Heart left ventricle (tissue), 16 donors: ENCODE measurements at places on chromosomes 16 and 17.

DNA sequence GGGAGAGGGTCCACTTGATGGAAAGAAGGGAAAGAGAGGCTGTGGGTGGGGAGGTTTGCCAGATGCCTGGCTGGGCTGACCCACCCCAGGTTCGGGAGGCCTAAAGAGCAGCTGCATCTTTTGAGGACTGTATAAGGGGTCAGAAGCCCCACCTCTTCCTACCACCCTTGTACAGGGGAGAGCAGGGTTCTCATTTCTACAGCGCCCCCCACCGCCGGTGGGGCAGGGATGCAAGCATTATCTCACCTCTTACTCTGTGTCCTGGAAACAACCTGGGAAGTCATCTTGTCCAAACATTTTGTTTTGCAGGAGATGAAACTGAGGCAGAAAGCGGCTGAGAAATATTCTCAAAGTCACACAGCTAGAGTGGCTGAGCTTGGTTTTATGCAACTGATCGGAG lies 22.5 kb upstream of the CCDC182 start:
- no peak for DNase-seq

GRCh38 chr17:1882836-1883235 lies 53.0 kb downstream of the RPA1 start:
- DNase-seq = no peak

- no peak for DNase-seq
Measured at GRCh38 chr17:77205396-77206125, 64.8 kb downstream of the SEC14L1 start.

- no peak for DNase-seq
Measured at GRCh38 chr16:12120982-12121652, 144.6 kb downstream of the SNX29 start.

GRCh38 chr17:79072544-79072943 lies 2.1 kb upstream of the ENGASE start:
- no peak for DNase-seq

- DNase-seq = no peak
Measured at GRCh38 chr17:19713901-19714361, 2.5 kb downstream of the SLC47A2 start.

GRCh38 chr17:79156463-79157095 lies 82.0 kb downstream of the ENGASE start:
- no peak for DNase-seq

DNA sequence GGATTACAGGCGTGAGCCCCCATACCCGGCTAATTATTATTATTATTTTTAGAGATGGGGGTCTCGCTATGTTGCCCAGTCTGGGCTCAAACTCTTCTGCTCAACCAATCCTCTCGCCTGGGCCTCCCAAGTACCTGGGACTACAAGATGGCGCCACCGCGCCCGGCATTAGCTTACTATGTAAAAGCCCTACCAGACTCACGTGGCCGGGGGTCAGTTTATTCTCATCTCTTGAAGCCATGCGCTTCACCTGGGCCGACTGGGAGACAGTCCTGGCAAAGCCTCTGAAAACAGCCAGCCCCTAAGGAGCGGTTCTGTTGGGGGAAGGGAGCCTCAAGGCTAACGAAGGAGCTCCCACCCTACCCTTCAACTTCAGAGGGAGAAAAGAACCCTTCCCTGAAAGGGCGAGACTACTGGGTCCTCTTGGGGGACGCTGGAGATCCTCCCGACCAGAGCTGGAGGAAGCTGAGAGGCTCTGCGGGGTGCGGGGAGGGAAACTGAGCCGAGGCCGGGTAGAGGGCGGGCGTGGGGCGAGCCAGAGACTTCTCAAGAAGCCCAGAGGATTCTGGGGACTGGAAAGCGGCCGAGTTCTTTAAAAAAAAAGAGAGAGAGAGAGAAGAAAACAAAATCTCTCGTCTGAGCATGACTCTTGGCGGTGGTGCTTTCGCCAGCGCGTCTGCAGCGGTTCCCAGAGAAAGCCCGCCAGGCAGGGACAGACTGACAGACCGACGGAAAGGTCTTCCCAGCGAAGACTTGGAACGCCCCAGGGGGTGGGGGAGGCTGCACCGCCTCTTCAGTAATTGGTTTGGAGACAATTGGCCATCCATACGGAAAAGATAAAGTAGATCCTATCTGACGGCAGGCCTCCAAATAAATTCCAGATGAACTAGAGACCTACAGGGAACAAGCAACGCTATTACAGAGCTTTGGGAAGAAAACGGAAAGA lies 5.6 kb upstream of the TUBG2 start:
- DNase-seq = peak; percentile 77
